Type B pancreatic cell (in vitro differentiated cells): ENCODE measurements at places on chromosomes 13 and 19.

DNA sequence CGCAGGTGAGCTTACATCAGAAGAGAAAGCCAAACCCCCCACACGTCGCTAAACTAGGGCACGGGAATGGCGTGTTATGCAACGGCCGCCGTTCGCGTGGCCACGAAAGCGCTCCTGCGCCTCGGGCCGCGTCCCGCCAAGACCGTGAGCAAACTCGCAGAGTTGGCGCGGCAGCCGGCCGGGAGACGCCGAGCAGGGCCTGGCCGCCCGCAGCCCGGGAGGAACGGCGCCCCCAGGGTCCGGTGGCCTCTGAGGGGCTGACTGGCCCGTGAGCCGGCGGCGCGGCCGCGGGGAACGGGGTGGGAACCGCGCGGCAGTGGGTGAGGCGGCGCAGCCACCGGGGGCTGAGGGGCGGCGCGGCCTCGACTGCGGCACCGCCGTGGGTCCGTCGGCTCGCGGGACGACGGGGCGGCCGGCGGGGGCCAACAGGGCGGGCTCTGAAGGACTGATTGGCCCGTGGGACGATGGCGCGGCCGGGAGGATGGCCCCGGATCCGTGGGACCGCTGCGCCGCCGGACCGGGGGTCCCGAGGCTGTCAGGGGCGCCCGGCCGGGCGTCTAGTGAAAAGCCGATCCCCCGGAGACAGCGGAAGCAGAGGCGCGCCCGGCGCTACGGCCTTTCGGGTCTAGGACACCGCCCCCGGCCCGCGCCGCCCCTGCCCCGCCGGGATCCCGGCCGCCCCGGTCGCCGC lies 903 bp downstream of the LATS2 start:
- DNase-seq, result peak; percentile 75

GRCh38 chr19:8302357-8302691 lies 5.8 kb downstream of the CD320 start:
- DNase-seq, result peak; percentile 65

- DNase-seq, result no peak
Measured at GRCh38 chr19:28210886-28211285, 1002.1 kb downstream of the UQCRFS1 start.

DNA sequence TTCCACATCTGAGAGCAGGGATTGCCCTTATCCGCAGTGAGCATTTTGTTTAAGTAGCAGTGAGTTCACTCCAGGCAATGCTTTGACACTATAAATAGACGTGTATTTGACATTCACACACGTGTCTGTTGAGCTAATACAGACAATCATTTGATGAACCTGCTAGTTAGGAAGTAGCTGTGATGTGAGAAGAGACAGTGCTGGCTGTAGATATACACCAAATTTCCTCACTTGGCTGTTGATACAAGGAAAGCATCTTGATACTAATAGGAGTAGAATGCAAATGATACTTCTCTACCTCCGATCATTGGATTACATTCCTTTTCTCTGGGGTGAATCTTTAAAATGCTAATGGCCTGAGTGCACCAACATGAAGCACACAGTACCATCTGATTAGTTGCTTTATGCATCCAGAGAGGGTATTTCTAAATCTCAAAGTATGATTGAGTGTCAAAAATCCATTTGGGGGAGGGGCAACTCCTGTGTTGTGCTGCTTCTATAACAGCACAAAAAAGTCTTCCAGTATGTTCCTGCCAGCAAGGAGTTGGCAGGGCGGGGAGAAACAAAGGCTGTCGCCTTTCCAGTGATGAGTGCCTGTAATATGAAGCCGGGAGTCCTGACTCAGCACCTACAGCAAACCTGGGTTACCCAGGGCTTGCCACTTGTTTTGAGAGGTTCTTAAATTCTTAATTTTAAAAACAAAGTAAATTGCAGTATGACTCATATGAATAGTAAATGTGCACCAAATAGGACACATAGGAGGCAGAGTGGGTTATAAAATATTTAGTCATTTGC lies 7.0 kb downstream of the CUL4A start:
- DNase-seq, result no peak
